NCI-H510A treated with DMSO at 0.1 percent for 48 hours (cell line): ENCODE measurements at places on chromosomes 4 and X.

DNA sequence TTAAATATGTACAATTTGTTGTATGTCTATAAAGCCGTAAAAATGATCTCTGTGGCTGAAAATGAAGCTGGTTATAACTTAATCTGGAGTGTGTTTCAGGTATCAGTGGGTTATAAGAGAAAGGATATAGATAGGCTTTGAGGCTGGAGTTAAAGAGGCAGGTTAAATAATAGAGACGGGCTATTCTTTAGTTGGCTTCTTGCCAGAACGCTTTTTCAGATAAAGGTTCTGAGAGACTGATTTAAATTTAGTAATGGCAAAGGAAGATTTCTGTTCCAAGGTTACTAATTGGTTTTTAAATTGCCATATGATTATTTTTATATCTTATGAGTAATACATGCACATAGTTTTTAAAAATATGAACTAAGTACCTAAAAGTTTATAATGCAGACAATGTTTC is 117.4 kb downstream of the AWAT2 start:
- no peak for DNase-seq

DNA sequence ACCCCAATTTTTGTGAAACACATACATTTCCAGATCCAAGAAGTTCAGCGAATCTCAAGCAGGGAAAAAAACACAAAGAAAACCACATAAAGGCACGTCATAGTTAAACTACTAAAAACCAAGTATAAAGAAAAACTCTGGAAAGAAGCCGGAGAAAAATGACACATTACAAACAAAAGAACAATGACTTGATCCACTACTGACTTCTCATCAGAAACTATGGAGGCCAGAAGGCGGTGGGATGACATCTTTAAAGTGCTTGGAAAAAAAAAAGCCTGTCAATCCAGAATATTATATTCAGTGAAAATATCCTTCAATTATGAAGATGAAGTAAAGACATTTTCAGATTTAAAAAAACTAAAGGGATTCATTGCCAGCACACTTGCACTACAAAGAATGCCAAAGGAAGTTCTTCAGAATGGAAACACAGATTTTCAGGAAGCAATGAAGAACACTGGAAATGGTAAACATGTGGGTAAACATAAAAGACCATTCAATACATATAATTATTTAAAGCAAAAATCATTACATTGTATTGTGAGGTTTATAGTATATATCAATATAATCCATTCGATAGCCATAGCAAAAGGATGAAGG is 32.6 kb upstream of the PPP2R2C start:
- no peak for DNase-seq

GRCh38 chr4:153619811-153620210 is 64.3 kb upstream of the TLR2 start:
- DNase-seq = no peak

DNA sequence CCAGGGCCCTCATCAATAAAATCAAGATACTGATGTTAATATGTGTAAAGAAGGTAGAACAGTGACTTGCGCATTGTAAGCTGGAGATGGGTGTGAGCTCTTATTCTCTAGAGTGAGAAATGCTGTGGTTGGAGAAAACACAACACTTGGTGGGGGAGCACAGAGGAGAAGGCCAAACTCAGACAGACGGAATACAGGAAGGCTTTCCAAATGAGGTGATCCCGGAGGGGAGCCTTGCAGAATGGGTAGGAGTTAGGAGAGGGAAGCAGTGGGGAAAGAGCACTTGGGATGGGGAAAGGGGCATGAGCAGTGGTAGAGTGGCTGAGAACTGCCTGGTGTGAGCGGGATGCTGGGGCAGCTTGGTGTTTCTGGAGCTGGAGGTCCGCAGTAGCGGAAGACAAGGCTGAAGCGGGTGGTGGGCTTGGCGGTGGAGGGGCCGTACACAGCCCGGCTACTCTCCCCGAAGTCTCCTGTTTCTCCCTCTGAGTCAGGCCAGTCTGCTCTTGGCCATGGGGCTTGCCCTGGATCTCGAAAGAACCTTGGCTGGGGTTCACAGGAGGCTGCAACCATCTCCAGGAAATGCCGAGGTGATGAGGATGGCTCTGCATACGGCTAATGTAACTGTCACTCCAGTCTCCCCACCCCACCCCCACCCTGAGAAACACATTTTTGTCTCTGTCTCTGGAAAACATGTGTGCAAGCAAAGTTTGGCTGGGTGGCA is 11.3 kb upstream of the PLAC1 start:
- no peak for DNase-seq

- DNase-seq = no peak
These were observed 13.8 kb downstream of the ACSL4 start for GRCh38 chrX:109719264-109719663.

GRCh38 chrX:104135677-104136076 is 21.1 kb downstream of the SLC25A53 start:
- DNase-seq = no peak

GRCh38 chr4:2281575-2282343 is 19.9 kb upstream of the MXD4 start:
- peak; percentile 7 for DNase-seq

- DNase-seq = no peak
These were observed 508.6 kb upstream of the EPHA5 start for GRCh38 chr4:66178906-66179305.

DNA sequence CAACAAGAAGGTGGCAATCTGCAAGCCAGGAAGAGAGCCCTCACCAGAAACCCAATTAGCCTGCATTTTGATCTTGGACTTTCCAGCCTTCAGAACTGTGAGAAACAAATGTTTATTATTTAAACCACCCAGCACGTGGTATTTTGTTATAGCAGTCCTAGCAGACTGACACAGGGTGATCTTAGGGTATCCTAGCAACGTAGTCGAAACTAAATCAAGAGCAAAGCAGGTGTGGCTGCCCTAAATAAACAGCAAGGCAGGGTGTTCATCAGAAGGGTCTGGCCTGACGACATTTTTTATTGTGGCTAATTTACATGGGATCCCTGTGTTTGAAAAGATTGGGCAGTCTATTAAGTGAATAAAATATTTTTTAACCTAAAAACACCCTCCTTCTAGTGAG is 198.8 kb downstream of the VEGFC start:
- DNase-seq = peak; percentile 77

GRCh38 chr4:24701683-24702082 is 93.7 kb upstream of the SOD3 start:
- no peak for DNase-seq

DNA sequence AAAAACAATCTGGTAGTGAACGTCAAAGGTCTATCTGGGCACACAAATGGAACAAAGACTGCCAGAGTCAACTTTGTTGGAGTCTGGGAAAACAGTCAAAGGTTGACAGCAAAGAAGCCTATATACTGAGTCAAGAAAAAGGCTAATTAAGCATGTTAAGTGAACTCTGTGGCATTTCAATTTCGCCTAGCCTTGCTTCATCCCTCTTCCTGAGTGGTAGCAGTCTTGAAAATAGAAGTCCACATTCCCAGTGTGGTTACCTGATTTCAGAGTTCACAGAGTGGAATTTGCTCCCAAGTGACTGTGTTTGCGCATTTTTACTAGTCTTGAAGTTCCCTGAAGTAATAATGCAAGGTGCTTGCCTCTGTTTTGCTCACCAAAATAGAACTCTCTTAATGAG is 760.0 kb downstream of the FSTL5 start:
- no peak for DNase-seq

DNA sequence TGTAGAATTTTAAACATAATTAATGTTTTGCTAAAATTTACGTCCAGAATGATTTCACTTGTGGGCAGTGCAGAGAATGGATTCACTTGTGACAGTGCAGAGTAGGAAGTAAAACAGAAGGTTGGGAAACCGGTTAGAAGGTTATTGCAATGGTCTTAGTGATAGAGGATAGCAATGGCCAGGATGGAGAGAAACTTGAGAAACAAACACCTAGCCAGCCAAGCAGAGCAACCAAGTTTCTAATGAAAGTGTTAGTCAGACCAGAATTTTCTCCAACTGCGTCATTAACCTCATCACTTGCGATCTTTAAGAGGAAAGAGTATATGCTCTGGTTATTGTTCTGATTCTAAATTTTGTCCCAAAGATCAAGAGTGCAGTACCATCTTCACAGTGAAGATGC is 50.0 kb upstream of the TBC1D9 start:
- DNase-seq = no peak

DNA sequence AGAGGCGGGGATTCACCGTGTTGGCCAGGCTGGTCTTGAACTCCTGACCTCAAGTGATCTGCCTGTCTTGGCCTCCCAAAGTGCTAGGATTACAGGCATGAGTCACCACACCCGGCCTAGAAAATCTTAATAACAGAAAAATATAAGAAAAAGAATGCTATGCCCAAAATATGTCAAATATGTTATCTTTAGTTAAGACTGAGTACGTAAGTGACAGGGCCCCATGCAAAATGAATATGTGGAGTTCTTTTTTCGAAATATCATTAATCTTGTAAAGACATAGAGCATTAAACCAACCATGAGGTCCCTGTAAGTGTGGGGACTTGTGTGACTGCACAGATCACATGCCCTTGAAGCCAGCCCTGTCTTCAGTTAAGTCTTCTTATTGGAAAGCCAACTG is 8.9 kb upstream of the ZNF518B start:
- no peak for DNase-seq

- no peak for DNase-seq
These were observed 608.6 kb upstream of the AADAT start for GRCh38 chr4:170698334-170698733.

DNA sequence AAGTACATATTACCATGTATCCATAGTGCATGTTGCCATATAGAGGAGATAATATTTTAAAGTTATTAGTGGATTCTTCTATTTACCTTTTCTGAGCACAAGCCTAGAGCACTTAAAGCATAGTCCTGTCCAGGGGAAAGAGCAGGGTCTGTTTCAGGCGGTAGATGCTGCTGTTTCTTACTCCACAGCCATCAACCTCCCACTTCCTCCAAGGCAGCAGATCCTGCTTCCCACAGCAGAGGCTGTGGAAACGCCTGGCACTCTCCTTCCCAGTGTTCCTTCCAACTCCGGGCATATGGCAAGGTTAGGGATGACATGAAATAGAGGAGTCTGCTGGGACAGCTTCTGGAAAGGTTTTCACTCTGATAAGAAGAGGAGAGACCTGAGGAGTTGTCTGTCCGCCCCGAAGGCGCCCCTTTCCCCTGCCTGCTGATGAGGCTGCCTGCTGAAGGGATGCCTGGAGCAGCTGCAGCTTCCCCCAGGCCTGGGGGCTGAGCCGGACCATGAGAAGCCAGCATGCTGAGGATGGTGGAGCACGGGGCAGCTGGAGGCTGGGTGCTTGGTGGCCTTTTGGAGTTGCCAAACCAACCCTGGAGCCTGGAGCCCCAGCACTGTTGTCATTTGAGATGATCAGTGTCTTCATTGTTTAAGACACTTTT is 43.9 kb upstream of the SLC25A4 start:
- no peak for DNase-seq

GRCh38 chr4:140289486-140289885 is 84.0 kb upstream of the SCOC start:
- DNase-seq = no peak

DNA sequence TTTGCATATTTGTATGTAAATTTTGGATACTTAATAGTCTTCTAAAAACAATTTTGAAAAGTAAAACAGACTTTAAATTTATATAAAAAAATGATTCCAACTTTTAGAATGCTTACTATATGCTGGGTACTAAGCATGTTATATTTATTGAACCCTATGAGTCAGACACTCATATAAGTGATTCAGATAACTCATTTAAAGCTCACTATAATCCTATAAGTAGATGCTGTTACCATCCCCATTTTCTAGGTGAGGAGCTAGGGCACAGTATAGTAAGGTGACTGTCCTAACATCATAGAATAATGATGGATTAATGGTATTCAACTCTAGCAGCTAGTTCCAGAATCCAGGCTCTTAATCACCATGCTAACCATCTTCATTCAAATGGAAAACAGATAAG is 877.0 kb upstream of the GRID2 start:
- no peak for DNase-seq

DNA sequence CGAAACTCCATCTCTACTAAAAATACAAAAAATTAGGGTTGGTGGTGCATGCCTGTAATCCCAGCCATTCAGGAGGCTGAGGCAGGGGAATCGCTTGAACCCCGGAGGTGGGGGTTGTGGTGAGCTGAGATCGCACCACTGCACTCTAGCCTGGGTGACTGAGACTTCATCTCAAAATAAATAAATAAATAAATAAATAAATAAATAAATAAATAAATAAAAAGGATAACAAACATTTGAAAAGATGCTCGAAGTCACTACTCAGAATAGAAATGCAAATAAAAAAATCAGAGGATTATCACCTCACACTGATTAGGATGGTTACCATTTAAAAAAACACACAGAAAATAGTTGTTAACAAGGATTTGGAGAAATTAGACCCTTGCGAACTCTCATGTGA is 73.8 kb downstream of the LARP1B start:
- DNase-seq = no peak

GRCh38 chr4:81913427-81913879 is 441.7 kb upstream of the RASGEF1B start:
- no peak for DNase-seq

DNA sequence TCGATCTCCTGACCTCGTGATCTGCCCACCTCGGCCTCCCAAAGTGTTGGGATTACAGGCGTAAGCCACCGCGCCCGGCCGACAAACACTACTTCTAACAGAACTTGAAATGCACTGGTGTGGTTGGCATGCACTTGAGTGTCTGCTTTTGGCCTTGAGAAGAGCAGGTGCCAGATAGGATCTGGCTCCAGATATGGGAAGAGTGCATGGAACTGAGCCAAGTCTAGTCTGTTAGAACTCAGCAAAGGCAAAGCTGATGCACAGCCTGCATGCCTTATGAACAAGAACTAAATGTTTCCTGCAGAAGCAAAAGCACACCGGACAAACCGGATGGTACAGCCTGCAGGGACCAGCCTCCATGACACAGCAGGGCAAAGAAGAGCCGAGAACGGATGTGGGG is 35.1 kb upstream of the TBL1X start:
- peak; percentile 84 for DNase-seq

DNA sequence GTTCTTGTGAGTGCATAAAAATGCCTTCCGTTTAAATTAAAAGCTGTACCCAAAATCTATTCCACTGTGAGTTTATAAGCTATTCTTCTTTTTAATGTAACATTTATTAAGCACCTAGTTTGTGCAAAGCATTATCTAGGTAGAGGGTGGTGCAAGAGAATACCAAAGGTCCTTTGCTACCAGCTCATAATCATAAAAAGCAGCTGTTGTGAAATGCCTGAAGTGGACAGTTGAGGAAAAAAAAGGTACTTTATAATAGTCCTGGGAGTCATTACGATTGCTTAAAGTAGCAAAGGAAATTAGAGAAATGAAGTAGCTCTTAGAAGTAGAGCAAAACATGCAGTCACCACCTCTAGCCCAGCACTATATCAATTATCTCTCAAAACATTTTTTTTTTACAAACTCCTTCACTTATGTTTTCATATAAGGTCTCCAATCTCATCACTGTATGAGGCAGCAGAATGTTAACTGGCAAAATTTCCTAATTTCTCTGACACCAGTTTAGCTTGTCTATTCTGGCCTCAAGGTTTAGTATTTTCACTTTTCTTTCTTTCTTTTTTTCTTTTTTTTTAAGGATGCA is 2.1 kb downstream of the MBNL3 start:
- DNase-seq = no peak

GRCh38 chrX:68428431-68428830 is 4.9 kb downstream of the OPHN1 start:
- DNase-seq = no peak
